ENCODE measurements at places on chromosomes 11 and 22.

- DNase-seq: no peak
Measured at GRCh38 chr11:115920092-115920461, 415.9 kb upstream of the CADM1 start.

DNA sequence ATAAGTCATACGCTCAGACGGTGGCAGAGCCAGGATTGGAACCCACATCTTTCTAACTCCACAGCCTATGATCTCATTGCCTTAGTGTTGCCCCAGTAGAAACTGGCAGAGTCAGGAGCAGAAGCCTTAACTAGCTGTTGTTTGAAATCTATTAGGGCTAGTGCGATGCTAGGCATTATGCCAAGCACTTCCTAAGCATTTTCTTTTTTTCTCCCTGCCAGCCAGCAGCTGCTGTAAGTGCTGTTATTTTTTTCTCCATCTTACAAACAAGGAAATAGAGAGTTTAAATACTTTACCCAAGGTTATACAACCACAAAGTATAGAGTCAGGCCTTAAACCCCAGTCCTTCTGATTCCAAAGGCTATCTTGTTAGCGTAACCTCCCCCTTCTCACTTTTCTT is 161.0 kb upstream of the SORL1-AS1 start:
- no peak for DNase-seq

- DNase-seq: peak; percentile 31
Measured at GRCh38 chr22:28899199-28899853, 16.0 kb downstream of the ZNRF3 start.

DNA sequence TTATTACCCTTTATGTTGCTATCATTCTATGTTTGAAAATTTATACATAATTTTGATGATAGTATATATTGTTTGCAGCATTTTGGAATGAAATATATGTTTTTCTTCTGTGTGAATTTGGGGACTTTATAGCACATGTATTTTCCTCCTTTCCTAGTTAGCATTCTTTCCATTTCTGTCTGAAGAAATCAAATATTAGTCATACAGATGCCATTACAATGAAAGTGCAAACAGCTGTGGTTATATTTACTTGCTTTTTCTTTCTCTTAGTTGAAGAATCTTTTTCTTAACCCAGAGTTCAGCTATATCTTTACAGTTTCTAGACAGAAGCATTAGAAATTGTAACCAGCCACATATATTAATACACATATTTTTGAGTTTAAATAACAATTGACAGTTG is 753.1 kb upstream of the ARHGAP42 start:
- no peak for DNase-seq

- no peak for DNase-seq
Measured at GRCh38 chr11:27046956-27047355, 6.3 kb downstream of the BBOX1 start.

- DNase-seq: no peak
Measured at GRCh38 chr11:126431401-126432064, 76.0 kb downstream of the ST3GAL4 start.

- DNase-seq: no peak
Measured at GRCh38 chr22:37273846-37274225, 8.5 kb upstream of the CYTH4 start.

GRCh38 chr11:70569996-70570692 is 171.8 kb downstream of the CTTN start:
- no peak for DNase-seq

- no peak for DNase-seq
Measured at GRCh38 chr11:83692675-83693074, 406.5 kb upstream of the CCDC90B start.

DNA sequence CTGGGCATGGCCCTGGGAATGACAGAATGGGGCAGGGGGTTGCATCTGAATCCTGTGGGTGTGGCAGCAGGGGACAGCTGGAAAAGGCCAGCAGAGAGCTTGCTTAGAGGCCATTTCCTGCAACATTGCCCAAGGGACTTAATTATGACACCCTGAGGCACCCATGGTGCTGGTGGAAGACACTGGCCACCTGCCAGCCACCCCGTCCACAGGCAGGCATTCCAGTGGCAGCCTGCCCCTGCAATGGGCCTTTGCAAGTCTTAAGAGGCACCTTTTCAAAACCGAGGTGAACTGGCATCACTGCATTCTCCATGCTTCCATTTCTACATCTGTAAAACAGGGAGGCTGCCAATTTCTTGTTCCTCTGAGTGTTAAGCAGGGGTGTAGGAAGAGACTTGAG is 21.6 kb upstream of the SUSD2 start:
- no peak for DNase-seq

GRCh38 chr22:20423008-20423905 is 14.4 kb downstream of the SCARF2 start:
- no peak for DNase-seq

DNA sequence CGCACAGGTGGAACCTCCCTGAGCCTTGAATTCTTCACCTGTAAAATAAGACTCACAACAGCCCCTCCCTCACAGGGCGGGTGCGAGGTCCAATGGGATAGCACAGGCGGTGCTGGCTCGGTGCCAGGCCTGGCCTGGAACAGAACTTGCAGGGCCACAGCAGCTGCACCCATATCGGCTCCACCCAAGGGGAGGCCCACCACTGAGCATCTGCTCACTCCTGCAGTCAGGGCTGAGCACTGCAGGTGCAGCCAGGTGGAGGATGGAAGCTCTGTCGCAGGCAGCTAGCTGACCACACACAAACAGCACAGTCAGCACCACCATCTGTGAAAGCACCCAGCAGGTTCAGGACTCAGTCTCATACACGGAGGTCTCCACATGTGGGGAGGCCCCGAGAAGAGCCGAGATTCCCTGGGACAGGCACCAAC is 19.6 kb downstream of the VPS37C start:
- no peak for DNase-seq

DNA sequence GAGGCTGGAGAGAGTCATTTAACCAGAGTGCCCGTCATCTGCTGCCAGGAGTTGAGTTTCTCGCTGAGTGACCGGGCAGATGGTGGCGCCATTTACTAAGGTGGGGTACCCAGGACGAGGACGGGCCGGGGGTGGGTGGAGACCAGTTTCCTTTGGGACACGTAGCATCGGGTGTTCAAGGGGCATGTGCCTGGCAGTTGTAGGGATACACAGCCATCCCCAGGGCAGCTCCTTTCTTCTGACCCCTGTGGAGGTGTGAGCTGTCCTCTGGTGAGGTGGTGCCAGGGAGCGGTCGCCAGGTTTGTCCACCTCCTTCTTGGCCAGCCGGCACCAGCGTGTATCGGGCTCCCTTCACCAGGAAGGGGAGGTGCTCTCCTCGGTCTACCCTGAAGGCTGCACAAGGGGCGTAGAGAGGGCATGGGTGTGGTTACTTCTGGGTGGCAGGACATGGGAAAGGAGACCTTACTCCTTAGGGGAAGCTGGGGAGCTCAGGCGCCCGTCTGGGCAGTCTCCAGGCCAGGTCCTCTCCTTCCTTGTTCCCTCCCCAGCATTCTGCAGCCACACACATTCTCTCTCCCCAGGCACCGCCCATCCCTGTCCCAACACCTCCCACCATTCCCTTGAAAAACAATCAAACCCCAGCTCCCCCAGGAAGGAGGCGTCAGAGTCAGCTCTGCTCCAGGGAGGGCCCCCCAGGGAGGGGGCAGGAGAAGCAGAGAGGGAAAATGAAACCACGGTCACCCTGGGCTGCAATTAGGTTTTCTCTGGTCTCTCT is 10.3 kb upstream of the MB start:
- peak; percentile 64 for DNase-seq

GRCh38 chr11:43397251-43397650 is 38.5 kb downstream of the TTC17 start:
- no peak for DNase-seq

GRCh38 chr11:70174547-70175235 is 28.4 kb upstream of the FADD start:
- no peak for DNase-seq

GRCh38 chr11:12132790-12133145 is 22.4 kb downstream of the MICAL2 start:
- DNase-seq: no peak

DNA sequence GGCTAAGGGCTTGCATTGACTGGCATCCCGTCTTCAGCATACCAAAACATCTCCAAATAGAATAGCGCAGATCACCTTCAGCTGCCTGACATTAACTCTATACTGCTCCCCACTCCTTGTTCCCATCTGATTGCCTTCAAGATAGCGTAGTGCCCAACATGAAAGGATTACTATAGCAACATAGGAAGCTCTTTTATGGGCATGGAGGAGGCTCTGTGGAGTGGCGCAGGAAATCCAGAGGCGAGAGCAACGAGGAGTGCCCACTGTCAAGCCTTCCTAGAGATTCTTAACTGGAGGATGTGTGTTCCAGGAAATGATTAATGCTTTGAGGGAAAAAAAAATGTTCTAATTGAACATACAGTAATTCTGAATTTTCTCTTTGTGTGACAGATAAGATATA is 213.3 kb downstream of the CADM1 start:
- no peak for DNase-seq

GRCh38 chr11:15780837-15781236 is 575.5 kb downstream of the SOX6 start:
- DNase-seq: no peak

- no peak for DNase-seq
Measured at GRCh38 chr11:102611291-102611690, 13.8 kb downstream of the MMP20 start.

- peak; percentile 88 for DNase-seq
Measured at GRCh38 chr11:2888266-2888968, 2.8 kb upstream of the CDKN1C start.

GRCh38 chr11:16793511-16793910 is 55.1 kb downstream of the C11orf58 start:
- no peak for DNase-seq

DNA sequence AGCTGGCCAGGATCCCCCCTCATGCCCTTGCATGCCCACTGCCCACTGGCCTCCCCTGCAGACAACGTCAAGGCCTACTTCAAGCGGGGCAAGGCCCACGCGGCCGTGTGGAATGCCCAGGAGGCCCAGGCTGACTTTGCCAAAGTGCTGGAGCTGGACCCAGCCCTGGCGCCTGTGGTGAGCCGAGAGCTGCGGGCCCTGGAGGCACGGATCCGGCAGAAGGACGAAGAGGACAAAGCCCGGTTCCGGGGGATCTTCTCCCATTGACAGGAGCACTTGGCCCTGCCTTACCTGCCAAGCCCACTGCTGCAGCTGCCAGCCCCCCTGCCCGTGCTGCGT is 7.9 kb downstream of the AIP start:
- DNase-seq: no peak

GRCh38 chr11:120715239-120715638 is 203.7 kb downstream of the GRIK4 start:
- no peak for DNase-seq

DNA sequence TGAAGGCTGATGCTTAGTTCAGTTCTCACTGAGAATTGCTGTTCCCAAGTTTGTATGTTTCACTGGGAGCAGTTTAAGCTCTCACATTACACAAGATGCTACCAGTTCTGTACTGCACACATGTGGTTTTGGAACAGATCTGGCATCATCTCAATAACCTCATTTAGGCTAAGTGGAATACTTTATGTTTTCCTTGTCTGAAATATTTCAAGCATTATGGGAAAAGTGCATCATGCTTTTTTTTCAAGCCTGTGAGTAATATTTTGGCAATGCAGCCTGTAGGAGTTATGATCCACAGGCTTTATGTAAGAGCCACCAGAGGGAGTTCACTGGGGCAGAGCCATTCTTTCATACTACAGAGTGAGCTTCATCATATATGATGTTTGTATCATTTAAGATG is 141.5 kb downstream of the OR4C45 start:
- DNase-seq: no peak

DNA sequence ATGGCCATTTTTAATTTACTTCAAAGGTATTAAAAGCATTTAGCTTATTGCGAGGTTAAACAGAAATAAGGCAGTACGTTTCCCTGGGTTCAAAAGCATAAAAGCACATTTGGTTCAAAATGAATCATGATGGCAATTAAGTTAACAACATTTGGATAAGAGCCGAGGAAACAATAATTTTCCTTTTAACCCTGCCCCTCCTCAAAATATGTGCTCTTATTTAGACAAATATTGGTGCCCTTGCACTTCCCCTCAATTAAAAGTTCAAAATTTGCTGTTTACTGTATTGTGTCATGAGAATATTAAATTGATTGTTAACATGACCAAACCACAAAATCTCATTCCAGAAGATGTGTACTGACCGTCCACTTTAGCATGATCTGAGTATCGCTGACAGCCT is 48.7 kb downstream of the VSIG10L2 start:
- no peak for DNase-seq

GRCh38 chr11:46047520-46047919 is 73.7 kb downstream of the PHF21A start:
- no peak for DNase-seq

GRCh38 chr22:25081409-25081824 is 118.2 kb upstream of the CRYBB3 start:
- peak; percentile 65 for DNase-seq

GRCh38 chr11:87970762-87971161 is 204.5 kb downstream of the RAB38 start:
- DNase-seq: no peak

GRCh38 chr22:36684841-36685240 is 18.7 kb downstream of the CACNG2 start:
- DNase-seq: no peak

DNA sequence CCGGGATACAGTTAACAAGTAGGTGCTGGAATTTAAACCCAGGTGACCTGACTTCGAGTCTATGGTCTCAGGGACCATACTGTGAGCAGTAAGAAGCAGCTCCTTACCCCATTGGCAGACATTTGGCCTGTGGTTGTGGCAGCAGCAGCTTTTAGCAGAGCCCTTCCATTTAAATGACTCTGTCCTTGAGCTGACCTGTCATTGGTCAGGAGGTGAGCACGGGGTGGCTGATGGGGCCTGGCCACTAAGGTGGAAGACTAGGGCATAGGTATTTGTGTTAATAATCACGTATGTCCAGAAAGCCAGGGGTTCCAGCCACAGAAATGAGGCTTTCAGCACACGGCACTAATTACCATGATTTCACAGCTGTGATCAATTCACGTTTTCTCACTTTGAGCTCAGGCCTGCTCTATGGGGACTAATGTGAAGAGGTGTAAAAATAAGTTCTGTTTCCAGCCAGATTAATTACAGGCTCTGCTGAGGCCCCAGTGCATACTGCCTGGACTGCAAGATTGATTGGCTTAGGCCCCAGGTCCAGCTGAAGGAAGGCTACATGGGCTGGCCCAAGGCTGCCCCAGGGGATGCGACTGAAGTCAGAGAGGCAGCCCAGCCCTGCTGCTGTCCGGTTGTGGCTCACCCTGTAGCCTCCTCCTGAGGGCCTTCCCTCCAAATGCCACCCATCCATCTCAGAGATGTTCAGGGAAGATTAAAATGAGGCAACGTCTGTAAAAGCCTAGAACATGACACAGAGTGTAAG is 76.0 kb downstream of the FDX1 start:
- no peak for DNase-seq

DNA sequence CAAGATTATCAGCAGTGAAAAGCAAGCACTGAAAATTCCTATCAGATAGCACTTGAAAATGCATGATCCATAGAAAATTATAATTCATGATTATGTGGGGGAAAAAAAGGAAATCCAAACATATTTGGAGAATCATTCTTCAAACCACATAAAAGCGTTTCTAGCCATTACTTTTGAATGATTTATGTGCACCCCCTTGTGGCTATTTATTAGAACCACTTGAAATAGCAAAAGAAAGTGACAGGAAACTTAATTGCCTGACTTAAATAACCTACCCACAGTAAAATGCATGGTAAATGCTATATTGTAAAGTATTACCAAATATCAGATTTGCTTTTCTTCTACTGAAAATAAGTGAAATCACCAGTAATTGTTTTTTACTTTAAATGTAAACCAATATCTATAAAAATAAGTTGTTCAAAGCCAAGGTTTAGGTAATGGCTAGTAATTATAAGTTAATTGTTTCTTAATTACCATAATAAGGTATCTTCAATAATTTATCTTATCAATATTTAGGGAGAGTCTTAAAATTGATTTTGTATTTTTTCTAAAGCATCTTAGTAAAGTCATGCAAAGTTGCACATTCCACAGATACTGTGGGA is 168.5 kb downstream of the ARHGAP42 start:
- no peak for DNase-seq
